ENCODE measurements at places on chromosomes 7 and 10.

GRCh38 chr10:61835069-61835945 is 66.2 kb upstream of the ARID5B start:
- DNase-seq: peak; percentile 63

GRCh38 chr10:64571056-64571455 is 1049.9 kb downstream of the REEP3 start:
- DNase-seq: no peak

- DNase-seq: no peak
Measured at GRCh38 chr10:11145495-11145855, 127.8 kb downstream of the CELF2 start.

DNA sequence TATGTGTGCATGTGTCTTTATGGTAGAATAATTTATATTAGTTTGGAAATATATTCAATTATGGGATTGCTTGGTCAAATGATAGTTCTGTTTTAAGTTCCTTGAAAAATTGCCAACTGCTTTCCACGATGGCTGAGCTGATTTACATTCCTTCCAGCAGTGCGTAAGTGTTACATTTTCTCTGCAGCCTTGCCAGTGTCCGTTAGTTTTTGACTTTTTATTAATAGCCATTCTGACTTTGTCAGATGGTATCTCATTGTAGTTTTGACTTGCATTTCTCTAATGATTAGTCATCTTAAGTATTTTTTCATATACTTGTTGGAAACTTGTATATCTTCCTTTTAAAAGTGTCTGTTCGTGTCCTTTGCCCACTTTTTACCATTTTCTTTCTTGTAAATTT is 434.2 kb upstream of the POT1 start:
- no peak for DNase-seq

DNA sequence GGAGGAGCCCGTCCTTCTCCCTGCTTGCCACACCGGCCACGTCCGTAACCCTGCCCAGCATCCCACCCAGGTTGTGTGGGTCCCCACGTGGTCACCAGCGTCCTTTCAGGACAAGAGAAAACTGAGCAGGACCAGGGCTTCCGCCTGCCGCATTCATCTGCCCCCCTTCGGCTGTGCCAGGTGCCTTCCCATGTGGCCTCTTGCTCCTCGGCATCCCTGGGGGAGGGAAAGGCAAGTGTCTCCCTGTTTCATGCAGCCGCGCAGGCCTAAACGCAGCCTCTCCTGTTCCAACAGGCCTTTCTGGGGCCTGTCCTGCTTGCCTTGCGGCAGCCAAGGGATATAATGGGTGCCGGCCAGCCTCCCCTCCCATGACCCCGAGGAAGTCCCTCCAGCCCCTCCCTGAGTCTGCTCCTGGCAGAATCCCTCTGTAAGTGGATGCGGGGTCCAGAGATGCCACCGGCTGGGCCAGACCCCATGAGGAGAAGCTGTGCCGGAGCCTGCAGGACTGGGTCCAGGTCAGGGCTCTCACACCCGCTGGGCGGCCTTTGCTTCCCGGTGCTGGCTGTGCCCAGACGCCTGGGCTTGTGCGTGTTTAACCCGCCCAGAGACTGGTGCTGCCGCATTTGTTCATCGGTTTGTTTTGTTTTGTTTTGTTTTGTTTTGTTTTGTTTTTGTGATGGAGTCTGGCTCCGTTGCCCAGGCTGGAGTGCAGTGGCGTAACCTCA is 23.1 kb downstream of the SHH start:
- no peak for DNase-seq

GRCh38 chr7:16650266-16650665 is 4.3 kb downstream of the BZW2 start:
- no peak for DNase-seq

- no peak for DNase-seq
Measured at GRCh38 chr10:32379950-32380551, 33.1 kb upstream of the EPC1 start.

DNA sequence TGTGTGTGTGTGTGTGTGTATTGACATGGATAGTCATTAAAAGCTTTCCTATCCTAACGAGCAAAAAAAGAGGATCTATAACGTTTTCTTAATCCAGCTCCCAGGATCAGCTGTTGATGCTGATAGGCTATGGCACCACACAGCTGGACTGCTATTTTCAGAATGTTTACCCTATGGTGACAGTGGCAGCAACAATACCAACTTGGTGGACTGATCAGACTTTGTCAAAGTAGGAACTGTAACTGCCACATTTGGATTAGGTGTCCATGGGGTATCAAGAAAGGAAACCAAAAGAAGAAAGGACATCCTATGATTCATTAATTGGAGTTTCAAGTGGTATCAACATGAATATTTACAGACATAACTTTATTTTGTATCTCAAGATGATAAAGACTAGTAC is 2.7 kb upstream of the CLEC5A start:
- no peak for DNase-seq

DNA sequence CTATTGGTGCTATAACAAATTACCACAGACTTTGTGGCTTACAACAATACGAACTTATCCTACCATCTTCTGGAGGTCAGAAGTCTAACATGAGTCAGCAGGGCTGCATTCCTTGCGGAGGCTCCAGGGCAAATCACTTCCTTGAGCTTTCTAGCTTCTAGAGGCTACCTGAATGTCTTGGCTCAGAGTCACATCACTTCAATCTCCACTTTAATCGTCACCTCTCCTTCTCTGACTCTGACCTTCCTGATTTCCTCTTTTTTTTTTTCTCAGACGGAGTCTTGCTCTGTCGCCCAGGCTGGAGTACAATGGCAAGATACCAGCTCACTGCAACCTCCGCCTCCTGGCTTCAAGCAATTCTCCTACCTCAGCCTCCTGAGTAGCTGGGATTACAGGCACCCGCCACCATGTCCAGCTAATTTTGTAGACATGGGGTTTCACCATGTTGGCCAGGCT is 44.6 kb upstream of the ANAPC16 start:
- DNase-seq: no peak

- no peak for DNase-seq
Measured at GRCh38 chr10:118277871-118278270, 64.3 kb downstream of the FAM204A start.

DNA sequence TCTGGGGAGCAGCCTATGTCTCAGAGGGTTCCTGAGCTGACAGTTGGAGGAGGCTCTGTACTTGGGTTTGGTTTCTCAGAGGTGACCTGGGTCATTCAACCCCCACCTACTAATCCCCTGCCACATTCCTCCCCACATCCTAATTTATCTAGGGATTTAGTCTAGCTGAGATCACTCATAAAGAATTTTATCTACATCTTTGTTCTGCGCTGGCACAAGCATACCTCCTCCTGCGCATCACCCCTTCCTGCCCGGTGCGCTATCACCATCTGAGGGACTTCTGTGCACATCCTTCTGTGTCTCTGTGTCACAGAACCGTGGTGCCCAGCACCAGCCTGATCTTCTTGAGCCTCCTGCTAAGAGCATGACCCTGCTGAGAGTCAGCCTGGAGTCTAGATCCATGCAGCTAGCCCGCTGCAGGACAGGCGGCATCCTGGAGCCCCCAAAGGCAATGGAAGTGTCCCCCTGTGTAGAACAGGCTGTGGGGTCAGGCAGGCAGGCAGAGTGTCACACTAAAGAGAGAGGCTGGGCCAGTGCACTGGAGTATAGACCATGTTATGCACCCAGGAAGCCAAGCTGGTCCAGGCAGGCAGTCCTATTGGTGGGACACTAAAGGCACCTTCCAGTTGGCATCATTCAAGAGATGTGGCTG is 63.6 kb downstream of the ARHGAP22 start:
- DNase-seq: no peak

- DNase-seq: no peak
Measured at GRCh38 chr7:35504365-35504764, 190.6 kb downstream of the HERPUD2 start.

DNA sequence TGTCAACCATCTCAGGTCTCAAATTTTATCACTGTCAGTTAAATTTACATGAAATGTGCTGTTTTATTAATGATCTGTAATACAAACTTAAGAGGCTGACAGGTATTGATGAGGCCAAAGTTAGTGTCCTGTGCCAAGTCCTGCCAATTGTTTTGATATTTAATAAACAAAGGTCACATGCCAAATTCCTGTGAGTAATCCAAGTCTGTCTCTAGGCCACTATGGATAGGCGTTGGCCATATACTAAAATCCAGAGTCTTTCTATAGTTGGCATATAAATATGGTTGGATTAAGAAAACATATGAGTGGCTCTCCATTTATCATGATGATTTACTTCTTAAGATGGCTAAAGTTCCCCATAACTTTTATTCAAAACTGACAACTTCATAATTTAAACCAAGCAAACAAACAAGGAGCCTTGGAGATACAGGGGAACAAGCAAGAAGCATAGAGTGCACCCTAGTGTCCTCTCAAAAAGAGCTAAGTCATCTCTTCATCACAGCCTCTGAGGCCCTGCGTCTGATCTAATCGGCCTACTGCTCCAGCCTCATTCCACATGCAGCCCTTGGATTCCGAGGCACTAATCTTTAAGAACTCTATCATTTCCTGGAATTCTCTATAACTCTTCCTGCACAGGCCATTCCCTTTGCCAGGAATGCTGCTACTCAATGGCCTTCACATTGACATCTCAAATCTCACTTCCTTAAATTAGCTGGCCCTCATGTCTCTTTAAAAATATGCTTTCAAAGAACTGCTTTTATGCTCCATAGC is 32.7 kb upstream of the NRCAM start:
- DNase-seq: no peak

DNA sequence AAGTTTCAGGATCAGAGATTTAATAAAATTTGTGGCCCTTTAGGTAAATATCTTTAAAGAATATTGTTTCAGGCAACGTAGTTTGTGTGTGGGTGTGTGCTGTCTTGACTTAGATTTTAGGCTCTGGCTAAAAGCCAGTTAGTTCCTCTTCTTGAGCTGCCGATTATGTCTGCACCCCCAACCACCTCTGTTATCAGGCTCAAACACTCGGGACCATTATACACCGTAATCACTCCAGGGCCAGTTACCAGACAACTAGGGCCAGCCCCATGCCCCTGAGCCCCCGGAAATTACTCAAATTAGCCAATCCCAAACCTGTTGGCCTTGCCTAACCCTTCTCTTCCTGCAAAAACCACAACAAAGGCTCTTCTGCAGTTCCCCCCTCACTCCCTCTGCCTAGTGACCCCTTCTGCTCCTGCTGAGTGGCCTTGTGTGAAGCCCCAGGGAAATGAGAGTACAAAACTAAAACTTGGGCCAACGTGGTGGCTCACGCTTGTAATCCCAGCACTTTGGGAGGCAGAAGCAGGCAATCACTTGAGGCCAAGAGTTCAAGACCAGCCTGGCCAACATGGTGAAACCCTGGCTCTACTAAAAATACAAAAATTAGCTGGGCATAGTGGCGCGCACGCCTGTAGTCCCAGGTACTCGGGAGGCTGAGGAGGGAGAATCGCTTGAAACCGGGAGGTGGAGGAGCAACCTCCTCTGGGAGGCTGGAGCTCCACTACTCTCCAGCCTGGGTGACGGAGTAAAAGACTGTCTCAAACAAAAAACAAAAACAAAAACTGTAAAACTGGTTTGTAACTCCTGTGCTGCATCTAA is 9.2 kb upstream of the HNRNPF start:
- DNase-seq: no peak

DNA sequence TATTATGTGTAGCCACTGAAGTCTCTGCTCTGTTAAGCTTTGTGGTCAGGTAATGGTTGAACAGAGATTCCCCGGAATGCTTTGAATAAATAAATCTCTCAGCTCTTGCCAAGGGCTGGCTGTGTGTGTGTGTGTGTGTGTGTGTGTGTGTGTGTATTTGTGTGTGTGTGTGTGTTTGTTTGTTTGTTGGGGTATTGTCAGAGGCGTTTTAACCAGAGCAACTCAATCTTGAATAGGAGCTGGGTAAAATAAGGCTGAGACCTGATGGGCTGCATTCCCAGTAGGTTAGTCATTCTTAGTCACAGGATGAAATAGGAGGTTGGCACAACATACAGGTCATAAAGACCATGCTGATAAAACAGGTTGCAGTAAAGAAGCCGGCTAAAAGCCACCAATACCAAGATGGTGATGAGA is 256.2 kb upstream of the CACNA2D1 start:
- no peak for DNase-seq

DNA sequence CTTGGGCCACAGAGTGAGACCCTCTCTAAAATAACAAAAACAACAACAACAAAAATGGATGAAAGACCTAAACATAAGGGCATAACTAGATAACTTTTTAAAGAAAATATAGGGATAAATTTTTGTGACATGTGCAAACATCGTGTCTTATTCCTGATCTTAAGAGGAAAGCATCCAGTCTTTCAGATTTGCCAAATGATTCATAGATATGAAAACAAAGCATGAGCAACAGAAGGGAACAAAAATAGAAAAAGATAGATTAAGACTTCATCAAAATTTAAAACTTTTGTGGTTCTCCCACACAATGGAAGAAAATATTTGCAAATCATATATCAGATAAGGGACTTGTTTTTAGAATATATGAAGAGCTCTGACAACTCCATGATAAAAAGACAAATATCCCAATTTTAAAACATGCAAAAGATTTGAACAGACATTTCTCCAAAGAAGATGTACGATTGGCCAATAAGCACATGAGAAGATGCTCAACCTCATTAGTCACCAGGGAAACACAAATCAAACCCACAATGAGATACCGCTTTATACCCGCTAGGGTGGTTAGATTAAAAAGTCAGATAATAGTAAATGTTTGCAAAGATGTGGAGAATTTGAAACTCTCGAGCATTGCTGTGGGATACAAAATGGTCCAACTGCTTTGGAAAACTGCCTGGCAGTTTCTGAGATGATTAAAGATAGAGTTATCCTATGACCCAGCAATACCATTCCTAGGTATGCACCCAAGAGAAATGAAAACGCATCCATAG is 20.3 kb downstream of the PPIF start:
- DNase-seq: no peak
